ENCODE measurements at places on chromosomes 2 and 18.

DNA sequence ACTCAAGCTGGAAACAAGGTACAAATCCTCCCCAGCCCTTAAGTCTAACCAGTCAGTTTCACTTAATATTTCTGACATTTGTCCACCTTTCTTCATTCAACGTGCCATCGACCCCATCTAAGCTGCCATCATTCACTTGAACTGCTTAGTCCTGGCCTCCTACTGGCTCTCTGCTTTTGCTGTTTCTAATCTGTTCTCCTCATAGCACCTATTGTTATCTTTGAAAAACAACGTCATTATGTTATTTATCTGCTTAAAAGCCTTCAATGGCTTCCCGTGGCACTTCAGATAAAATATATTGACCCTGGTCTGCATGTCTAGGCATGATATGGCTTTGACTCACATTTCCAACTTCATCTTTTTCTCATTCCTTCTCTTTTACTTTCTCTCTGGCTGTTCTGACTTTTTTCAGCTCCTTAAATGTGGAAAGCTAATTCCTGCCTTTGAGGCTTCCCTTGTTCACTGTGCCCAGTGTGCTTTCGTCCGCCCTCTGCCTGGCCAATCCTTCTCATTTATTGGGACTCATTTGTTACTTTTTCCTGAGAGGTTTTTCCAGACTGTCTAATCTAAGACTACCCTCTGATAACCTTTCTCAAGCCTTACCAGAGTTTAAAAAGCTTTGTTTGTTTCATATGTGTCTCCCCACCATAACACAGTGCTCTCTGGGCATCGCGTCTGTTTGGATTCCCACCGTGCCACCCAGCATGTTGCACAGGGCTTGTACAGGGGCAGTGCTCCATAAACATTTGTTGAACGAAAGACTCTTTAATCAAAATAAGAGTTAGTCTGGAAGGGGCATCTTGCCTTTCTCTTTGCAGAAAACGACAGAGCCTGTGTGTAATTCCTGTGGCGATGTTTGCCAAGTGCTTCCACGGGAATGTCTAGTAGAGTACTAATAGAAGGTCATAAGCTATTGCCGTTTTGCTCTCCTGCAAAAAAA is 183.9 kb downstream of the FMNL2 start:
- DNase-seq = no peak

- DNase-seq = no peak
Measured at GRCh38 chr2:207162316-207162715, 3.4 kb downstream of the KLF7 start.

DNA sequence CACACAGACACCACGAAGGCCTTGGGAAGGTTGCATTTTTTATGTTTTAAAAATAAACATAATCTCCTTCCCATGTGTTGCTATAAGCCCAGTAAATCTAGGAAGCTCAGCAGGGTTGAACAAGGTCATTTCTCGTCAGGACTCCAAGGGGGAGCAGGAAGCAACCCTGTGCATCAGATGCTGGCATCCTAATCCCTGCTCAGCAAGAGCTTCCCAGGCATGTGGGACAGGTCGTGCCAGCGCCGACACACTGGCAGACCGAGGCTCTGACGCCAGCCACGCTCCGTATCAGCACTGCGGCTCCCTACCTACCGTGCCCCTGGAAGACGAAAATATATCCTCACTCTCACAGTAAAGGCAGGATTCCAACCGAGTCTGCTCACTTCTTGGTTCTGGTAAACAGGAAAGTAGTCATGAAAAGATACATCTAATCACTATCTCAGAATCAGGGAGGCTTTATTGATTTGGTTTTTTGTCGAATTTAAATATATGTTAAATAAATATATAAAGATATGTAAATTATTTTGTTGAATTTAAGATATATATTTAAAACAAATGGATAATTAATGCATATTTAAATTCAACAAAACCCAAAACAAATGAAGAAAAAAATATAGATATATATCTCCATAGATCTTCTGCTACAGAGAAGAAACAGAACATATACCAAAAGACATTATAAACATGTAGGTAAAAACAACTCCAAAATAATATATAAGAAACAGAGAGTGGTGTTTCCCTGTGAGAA is 61.4 kb downstream of the TXNL1 start:
- DNase-seq = no peak

- peak; percentile 26 for DNase-seq
Measured at GRCh38 chr2:197599285-197599965, 76.0 kb downstream of the RFTN2 start.

DNA sequence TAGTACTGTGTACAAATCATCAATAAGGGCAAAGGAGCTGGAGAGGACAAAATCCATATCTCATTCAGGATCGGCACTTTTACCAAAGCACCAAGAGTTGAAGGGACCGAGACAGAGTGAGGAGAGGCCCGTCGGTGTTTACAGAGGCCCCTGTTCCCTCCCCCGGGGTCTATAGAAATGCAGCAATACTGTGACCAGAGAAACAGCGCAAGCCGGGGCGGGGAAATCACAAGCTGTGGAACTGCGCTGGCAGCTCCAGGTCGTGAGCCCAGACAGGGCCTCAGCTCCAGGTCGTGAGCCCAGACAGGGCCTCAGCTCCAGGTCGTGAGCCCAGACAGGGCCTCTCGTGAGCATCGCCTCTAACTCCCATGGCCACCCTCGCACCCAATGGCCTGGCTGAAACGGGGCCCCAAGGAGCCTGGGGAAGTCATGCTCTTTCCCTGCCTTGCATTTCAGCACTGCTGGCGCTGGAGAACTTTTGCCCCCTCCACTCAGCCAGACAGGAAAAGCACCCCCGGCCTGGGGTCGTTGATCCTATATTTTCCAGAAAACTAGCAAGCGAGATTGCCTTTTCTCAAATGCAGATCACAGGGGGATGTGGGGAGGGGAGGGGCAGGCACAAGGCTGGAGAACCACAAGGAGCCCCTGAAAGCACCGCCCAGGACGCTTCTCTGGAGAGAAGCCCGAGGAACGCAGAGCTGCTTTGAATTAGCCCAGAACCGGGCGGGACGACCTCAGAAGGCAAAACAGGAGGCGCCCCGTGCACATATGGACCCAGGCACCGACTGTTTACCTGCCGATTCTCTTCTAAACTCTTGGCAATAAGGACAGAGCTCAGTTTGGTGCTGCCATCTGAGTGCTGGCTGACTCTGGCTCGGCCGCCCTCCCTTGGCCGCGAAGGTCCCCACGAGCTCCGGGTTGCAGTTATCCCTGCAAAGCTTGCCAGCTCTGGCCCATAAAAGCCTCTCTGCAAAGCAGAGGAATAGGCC is 223.7 kb downstream of the ACKR3 start:
- DNase-seq = no peak

DNA sequence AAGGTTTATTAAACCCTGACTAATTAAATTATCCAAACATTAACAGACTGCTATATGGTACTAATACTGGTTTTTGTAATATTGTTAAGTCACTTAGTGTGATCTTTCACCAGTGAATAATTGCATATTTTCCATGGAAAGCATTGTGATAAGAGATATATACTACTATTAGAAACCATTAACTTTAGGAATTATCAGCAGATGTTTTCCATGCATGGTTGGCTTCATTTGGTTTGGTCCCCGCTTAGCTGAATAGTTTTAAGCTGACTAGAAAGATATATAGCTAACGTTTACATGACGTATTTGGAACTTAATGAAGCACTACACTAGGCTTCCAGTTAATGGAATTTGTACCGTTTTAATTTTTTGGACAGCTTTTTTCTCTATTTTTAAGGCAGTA is 37.9 kb downstream of the LCLAT1 start:
- DNase-seq = no peak

DNA sequence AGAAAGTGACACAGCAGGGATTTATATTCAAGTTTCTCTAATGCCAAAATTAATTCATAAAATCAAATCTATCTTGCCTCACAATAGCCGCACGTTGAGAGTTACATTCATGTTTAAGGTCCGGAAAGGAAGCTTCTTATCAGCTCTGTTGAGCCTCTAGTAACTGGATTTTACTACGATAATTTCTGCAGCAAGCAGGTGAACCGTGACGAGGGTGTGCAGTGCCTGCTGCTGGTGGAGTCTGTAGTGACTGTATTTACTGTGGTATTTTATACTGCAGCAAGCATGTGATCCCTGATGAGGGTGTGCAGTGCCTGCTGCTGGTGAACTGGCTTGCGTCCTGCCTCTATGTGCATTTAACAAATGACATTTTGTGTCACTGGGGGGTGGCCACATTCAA is 120.0 kb downstream of the SNTG2 start:
- no peak for DNase-seq

GRCh38 chr2:40454321-40454720 is 2.4 kb upstream of the SLC8A1 start:
- no peak for DNase-seq

GRCh38 chr2:85827879-85828569 is 60.8 kb downstream of the ST3GAL5 start:
- DNase-seq = no peak

DNA sequence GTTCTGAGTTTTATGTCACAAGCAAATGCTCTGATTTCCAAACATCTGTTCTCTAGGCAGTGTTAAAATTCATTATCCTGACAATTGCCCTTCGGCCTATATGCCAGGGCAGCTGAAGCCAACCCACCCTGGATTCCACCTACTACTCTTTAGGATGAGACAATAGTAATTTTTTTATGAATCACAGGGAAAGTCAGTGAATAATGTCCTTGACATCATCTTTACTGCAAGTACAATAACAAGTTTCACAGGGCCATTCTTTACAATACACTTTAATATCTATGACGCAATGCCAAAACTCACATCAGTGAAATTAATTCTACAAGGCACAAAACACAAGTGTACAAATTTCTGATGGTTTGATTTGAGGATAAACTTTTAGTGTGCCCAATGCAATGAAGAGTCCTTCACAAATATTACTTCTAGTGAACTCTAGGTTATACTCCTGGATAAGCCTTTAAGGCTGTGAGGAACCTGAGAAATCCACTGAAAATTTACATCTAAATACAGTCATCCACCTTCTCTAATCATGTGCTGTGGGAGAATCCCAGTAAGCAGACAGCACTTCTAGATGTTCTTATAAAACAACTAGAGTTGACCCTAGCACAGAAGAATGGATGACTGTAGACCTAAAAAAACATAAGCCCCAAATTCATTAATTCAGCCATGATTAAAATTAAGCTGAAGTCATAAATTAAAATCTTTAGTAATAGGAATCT is 77.3 kb upstream of the CTLA4 start:
- DNase-seq = no peak

All from HFF-Myc (cell line).